ENCODE measurements at places on chromosomes 3 and 15.

- H3K4me1 ChIP-seq = no peaks in the 10 kb centered on the region
- H3K4me3 ChIP-seq = no peak overlapping the region
- peaks cover 3% of the 10 kb centered on the region for H3K36me3 ChIP-seq
- no peak for DNase-seq
- no peak overlapping the region for H3K27ac ChIP-seq
Observed at GRCh38 chr3:43268636-43269035, 17.7 kb upstream of the SNRK start.

DNA sequence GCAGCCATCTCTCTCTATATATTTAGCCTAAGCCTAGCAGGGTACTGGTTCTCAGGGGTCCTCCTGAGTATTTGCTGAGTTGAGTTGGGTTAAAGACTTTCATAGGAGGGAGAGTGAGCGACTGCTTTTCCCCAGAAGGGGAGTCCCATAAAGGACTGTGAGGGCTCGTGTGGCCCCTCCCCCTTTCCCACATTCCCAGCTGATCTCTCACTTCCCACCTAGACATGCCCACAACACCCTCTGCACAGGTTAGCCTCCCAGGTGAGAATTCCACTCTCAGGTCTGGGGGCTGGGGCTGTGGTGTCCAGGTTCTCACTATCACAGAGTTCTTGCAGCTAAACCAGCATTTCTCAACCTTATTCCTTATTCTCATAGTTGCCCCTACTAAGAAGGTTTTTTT lies 15.8 kb downstream of the EPHB1 start:
- H3K4me1 ChIP-seq = peaks cover 34% of the 10 kb centered on the region
- H3K27me3 ChIP-seq = peaks cover 9% of the 10 kb centered on the region
- DNase-seq = no peak
- no peak overlapping the region for H3K27ac ChIP-seq
- H3K4me3 ChIP-seq = no peak overlapping the region

DNA sequence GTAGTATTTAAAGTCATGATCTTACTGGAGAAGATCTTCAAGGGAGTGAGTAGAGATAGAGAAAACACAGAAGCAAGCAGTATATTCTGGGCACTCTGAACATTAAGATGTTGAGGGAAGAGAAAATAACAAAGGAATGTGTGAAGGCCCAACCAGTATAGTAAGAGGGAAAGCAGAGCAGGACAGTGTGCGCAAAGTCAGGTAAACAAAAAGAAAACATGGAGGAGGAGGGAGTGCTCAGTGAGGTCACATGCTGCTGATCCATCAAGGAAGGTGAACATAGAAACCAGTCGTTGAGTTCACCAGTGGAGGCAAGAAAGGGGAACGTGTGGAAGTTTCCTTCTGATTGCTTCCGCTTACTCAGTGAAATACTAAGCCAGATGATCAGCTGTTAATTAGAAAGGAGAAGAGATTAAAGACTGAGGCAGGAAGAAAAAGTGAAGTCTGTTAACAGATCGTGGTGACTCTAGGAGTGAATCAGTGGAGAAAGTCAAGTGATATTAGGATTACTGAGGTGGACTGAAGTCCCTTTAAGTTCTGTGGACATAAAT lies 47.2 kb downstream of the OPA1 start:
- H3K27ac ChIP-seq = no peak overlapping the region
- no peaks in the 10 kb centered on the region for H3K27me3 ChIP-seq
- no peak for DNase-seq
- no peaks in the 10 kb centered on the region for H3K4me1 ChIP-seq

- peak overlapping the region; percentile 42 for H3K4me3 ChIP-seq
- H3K36me3 ChIP-seq = peaks cover 8% of the 10 kb centered on the region
- H3K27ac ChIP-seq = peak overlapping the region; percentile 27
- H3K27me3 ChIP-seq = no peaks in the 10 kb centered on the region
Observed at GRCh38 chr15:77181305-77182074, 110.6 kb upstream of the TSPAN3 start.

DNA sequence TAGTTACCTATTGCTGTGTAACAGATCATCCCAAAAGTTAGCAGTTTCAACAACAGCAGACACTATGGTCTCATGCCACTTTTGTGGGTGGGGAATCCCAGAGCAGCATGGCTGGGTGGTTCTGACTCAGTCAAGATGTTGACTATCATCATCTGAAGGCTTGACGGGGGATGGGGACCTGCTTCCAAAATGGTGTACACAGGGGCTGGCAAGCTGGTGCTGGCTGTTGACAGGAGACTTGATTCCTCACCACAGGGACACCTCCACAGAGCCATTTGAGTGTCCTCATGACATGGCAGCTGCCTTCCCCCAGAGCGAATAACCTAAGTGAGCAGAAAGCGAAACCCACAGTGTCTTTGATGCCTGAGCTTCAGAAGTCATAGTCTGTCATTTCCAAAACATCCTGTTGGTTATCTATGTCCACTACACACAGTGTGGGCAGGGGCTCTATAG lies 19.1 kb downstream of the DNAJB8 start:
- DNase-seq = peak; percentile 72
- H3K27me3 ChIP-seq = peaks cover 2% of the 10 kb centered on the region
- peak overlapping the region; percentile 96 for H3K27ac ChIP-seq

DNA sequence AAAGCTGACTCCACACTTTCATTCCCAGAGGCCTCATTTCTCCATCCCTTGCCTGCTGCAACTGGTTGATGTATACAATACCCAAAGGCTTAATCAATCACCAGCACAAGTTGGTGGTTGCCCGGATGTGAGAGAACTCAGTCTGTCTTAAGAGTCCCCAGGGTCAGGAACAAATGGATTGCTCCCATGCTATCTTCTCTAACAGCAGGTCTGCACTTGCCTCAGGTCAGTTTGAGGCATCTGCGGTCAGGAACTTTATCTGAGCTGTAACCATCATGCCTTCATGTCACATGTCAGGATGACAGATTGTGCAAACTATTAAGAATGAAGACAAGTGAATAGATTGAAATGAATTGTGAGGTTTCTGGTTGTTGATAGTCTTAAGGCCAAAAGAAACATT lies 56.1 kb downstream of the BFSP2 start:
- peaks cover 4% of the 10 kb centered on the region for H3K27me3 ChIP-seq
- DNase-seq = no peak
- H3K36me3 ChIP-seq = no peaks in the 10 kb centered on the region
- H3K4me3 ChIP-seq = no peak overlapping the region

DNA sequence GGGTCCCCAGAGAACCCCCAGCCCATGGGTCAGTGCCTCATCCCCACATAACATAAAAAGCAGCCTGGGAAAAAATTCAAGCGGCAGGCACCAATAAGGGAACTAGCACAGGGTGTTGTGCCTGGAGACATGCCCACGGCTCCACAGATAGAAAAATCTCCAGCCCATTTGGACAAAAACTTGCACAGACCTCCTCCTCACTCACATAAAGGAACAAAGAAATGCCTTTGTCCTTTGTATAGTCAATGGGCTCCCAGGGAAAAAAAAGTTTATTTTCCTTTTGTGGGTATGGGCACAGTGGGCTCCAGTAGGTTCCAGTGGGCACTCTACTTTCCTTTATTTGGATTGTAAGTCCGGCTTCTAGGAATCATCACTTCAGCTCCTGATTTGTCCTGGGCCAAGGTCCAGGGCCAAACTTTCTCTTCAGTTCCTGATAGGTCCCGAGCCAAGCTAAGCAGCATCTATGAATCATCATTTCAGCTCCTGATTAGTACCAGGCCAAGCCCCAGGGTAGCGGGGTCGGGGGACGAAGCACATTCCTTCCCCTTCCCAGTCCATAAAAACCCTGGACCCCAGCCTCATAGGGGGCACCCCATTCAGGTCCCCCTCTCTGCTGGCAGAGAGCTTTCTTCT lies 1.6 kb upstream of the DNAH12 start:
- H3K4me3 ChIP-seq = no peak overlapping the region
- peaks cover 8% of the 10 kb centered on the region for H3K27me3 ChIP-seq
- DNase-seq = no peak

GRCh38 chr3:42501681-42502428 lies 588 bp upstream of the VIPR1 start:
- peaks cover 31% of the 10 kb centered on the region for H3K27me3 ChIP-seq
- H3K27ac ChIP-seq = no peak overlapping the region
- no peaks in the 10 kb centered on the region for H3K36me3 ChIP-seq
- peaks cover 23% of the 10 kb centered on the region for H3K4me1 ChIP-seq

- H3K27ac ChIP-seq = no peak overlapping the region
- no peaks in the 10 kb centered on the region for H3K36me3 ChIP-seq
- no peaks in the 10 kb centered on the region for H3K27me3 ChIP-seq
- no peak for DNase-seq
- H3K4me3 ChIP-seq = no peak overlapping the region
Observed at GRCh38 chr15:36903922-36904556, 196.3 kb downstream of the MEIS2 start.

DNA sequence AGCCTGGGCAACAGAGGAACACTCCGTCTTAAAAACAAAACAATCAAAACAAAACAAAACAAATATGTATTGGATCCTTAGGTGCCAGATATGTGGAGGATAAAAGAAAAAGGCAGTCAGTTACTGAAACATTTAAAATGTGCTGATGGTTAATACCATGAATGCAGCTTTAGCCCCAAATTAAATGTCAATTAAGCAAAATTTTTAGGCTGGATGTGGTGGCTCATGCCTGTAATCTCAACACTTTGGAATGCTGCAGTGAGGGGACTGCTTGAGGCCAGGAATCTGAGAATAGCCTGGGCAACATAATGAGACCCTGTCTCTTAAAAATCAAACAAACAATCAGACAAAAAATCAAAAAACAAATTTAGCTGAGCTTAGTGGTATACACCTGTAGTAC lies 8.5 kb upstream of the CHMP2B start:
- peaks cover 2% of the 10 kb centered on the region for H3K36me3 ChIP-seq
- DNase-seq = no peak
- H3K27ac ChIP-seq = no peak overlapping the region
- no peaks in the 10 kb centered on the region for H3K4me1 ChIP-seq

DNA sequence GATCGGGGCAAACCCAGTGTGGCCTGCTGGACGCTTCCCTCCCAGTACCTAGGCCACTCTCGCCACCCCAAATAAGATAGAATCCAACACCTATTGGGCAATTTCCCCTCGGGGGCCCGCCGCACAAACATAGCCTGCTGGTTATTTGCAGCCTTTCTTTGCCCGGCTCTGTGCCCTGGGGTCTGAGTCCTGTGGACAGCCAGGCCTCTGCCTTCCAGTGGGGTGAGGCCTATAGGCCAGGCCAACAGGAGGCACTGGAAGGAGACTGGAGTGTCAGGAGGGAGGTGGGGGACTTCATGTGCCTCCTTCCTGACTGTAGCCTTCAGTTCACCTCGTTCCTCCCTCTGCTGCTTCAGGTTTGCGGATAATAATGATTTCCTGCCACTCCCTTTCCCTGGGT lies 47.4 kb upstream of the LDHAL6B start:
- H3K4me3 ChIP-seq = no peak overlapping the region
- H3K36me3 ChIP-seq = peaks cover 13% of the 10 kb centered on the region
- no peak for DNase-seq
- H3K4me1 ChIP-seq = no peaks in the 10 kb centered on the region

- DNase-seq = no peak
- no peak overlapping the region for H3K27ac ChIP-seq
- no peaks in the 10 kb centered on the region for H3K27me3 ChIP-seq
- no peaks in the 10 kb centered on the region for H3K36me3 ChIP-seq
- H3K4me3 ChIP-seq = no peak overlapping the region
Observed at GRCh38 chr3:63264716-63265115, 13.4 kb upstream of the SYNPR start.

DNA sequence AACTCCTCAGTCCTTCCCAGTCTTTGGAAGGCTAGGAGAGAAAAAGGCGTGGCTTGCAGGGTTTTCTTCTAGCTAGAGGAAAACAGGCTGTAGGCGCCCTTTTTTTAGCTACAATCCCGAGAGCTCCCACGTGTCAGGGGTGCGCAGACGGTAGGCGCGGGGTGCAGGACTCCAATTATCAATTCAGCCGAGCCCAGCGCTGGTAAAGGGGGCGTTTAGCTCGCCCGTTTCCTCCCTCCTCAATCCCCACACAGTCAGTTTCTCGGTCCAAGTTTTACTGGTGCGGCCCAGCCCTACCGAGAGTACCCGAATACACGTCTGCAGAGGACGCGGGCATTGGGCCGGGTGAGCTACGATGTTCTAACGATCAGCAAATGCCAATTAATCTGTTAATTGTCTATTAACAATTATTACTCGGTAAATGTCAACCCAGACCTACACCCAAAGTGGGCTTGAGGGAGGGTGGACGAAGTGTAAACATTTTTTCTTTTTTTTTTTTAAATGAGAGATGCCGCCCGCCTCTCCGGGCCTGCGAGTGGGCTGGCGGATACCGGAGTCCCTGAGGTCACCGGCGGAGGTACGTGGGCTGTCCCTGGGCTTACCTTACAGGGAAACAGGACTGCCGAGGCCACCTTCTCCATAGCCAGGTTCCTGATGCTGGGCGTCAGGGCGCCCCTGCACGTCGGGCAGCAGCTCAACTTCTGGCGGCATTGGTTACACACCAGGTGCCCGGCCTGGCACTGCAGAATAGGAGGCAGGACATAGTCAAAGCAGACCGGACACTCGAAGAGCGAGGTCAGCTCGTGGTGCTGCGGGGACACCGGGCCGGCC lies 923 bp downstream of the SIAH2 start:
- peak overlapping the region; percentile 95 for H3K4me3 ChIP-seq
- DNase-seq = peak; percentile 20
- H3K36me3 ChIP-seq = peaks cover 56% of the 10 kb centered on the region

All from activated T-helper 1 cell treated with anti-CD3 and anti-CD28 coated beads, Interleukin-12 subunit alpha, Interleukin-12 subunit beta, Interleukin-2, Interleukin-4 antibody, amounts not matched to agents 30 ng/mL and 10 ng/mL and 1 ng/mL, durations not matched to agents 14 hours and 24 hours and 36 hours (primary cell).